Left kidney (tissue), 8 donors: ENCODE measurements at places on chromosomes 16 and 17. TPM values are rescaled to one million over a fixed set of nuclear protein-coding genes. Genes with fewer than 3 reads are reported as not detected.

- no peak for DNase-seq
Observed at GRCh38 chr17:50954641-50955121, 88.5 kb upstream of the TOB1 start.

GRCh38 chr17:36525113-36525512 is 9.6 kb downstream of the MYO19 start:
- DNase-seq = no peak

DNA sequence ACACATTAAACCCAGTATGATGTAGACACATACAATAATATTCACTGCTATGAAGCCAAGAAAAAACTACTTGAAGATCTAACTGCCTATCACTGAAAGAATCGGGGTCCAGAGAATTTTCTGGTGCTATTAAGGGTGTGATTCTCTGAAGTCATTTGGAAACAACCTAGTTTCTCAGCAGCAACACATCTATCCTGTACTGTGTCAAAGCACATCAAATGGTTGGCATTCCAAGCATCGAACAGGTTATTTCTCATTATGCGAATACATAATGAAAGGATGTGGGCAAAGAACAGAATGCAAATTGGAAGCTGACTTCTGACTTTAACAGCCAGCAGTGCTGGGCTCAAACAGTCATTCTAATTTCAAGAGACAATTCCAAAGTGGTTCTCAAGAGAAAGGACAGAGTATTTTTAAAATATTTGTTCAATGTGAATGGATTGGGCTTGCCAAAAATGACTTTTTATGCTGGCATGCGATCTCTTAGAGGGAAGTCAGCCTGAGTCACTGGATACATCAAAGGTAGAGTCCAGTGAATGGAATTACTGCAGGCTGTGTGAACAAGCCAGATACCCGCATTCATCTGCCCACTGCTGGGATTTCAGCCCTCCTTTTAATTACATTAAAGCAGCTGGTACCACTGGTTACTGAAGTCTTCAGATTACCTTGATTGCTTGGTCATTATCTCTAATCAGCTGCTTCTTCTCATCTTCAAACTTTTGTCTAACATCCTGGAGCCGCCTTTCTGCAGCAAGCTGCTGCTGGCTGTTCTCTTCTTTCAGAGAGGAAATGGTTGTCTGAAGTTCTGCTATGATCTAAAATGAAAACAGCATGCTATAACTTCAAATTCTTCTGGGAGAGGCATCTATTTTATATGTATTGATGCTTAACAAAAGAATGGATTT is 181.2 kb upstream of the AXIN2 start:
- no peak for DNase-seq

- no peak for DNase-seq
Observed at GRCh38 chr17:52207796-52208195, 49.3 kb upstream of the CA10 start.

DNA sequence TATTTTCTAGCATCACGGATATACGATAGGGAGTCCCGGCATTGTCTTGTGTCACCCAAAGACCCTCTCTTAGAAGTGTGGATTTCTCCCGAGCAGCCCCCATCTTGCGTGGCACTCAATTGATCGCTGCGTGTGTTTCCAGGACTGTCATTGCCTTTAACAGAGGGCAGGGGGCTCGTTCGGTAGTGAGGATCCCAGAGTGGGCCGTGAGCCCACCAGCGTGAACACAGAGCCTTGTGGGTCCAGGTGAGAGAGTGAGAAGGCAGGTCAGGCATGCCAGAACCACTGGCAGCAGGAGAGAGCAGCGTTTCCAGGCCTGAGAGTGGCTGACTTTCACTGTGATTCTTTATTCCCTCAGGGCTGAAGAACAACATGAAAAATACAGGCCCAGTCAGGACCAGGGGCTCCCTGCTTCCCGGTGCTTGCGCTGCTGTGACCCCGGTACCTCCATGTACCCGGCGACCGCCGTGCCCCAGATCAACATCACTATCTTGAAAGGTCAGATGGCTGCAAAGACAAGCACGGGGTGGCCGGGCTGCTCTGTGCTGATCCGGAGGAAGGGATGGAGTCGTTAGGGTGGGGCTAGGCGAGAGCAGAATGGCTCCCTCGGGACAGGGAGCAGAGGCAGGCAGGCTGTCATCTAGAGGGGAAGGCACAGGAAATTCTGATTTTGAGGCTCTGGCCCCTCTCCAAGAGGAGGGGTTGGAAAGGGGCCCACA is 22.4 kb downstream of the C1QTNF1 start:
- no peak for DNase-seq

Gene PRR35
- 6.6 TPM for polyA plus RNA-seq

GRCh38 chr16:15415511-15415985 is 18.8 kb upstream of the BMERB1 start:
- no peak for DNase-seq

Gene TVP23A
- polyA plus RNA-seq = 4.5 TPM
